ENCODE measurements at places on chromosomes 3 and 15.

- DNase-seq: no peak
Observed at GRCh38 chr15:45456212-45457106, 66.1 kb downstream of the SLC30A4 start.

GRCh38 chr3:61008153-61008997 lies 242.9 kb downstream of the FHIT start:
- no peak for DNase-seq

DNA sequence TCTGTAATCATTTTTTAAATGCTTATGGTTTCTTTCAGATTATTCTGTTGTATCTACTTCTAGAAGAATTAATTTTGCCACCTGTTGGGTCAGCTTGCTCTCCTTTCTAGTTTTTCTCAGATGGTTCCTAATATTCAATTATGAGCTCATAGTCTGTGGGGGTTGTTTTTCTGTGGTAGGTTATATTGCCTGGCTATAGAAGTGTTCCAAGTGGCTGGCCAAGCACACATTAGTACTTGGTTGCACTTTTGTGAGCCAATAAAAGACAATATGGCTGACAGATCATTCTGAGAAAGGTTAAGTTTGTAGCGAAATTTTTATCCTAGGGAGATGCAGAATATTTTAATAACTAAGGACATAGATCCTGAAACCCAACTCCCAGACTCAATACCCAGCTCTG lies 31.8 kb upstream of the FSIP1 start:
- DNase-seq: no peak

DNA sequence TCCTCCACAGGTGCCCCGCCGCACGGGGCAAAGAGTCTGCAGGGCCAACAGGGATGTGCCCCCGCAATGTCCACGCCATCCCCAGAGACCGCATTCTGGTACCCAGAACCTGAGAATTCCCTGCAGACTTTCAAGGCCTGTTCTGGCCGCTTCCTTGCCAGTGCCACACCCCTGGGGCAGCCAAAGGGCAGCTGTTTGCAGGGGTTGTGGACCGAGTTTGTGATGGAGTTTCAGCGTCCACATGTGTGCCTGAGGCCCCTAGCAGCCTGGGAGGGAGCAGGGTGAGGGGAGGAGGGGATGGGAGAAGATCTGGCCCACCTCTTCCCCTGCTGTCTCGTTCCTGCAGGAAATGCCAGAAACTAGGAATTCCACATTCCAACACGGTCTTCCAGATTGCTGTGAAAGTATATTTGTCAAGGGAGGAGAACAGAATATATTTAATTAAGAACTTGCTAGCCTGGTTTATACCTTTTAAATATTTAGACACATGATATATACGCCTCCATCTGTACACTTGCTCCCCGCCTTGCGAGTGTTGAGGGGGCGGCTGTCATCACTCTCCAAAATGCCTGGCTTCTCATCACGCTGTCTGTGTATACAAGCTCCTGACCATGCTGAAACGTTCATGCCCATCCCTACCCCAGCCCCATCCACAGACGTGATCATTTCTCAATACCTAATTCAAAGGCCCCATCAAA lies 31.1 kb upstream of the RASA2 start:
- DNase-seq: no peak

- DNase-seq: no peak
Observed at GRCh38 chr3:180755556-180755955, 76.3 kb upstream of the CCDC39 start.

- DNase-seq: no peak
Observed at GRCh38 chr3:62238003-62238402, 135.3 kb downstream of the FEZF2 start.

DNA sequence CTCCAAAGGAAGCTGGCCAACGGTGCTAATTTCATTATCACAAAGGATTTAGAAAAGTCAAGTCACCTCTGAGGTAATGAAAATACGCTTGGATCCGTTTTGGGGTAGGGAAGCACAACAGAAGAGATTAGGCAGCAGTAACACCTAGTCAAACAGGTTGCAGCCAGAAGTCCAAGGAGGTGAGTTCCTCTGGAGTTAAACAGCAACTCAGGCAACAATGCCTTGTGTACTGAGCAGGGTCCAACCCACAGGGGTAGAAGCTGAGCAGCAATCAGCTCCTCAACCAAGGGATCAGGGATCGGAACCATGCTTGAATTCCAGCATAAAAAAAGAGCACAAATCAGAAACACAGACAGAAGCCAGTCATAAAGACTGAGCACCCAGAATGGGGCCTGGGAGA lies 88.1 kb upstream of the SPRED1 start:
- no peak for DNase-seq

DNA sequence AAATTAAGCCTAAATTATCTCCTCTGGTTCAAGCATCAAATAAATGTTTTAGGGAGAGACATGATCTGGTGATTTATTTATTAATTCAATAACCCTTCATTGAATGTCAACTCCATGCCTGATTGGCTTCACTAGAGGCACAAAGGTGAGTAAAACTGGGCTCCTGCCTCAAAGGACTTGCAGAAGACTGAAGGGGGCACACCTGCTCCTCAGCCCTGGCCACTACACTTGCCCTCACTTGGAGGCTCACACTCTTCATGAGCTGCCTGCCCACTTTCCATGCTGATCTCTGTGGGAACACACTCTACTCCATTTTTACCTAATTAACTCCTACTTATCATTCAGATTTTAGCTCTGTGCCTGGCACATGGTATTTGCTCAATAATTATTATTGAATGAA lies 84.4 kb upstream of the KCNMB2 start:
- no peak for DNase-seq

Data from C1 segment of cervical spinal cord (tissue), 14 donors.